Fibroblast of the conjunctiva (primary cell): ENCODE measurements at places on chromosomes 5 and 9.
A peak's percentile ranks its signal among the peaks of the same experiment; 100 is the strongest.

GRCh38 chr9:95316794-95317118, 753 bp downstream of the FANCC start:
- DNase-seq, result peak; percentile 45

- DNase-seq, result peak; percentile 91
Observed at GRCh38 chr9:84371737-84372136, 31.2 kb upstream of the SLC28A3 start.

DNA sequence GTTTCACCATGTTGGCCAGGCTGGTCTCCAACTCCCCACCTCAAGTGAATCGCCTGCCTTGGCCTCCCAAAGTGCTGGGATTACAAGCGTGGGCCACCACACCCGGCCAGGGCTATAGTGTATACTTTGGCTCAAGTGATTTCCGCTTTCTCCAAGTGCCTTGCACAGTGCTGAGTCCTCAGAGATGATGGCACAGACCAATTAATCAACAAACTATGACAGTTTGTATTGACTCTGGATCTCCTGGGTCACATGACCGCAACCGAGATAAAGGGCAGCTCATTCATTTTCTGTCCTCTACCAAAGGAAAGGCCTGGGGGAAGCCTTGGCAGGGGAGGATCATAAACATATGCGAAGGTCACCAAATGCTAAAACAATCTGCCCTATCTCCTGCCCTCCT, 11.4 kb upstream of the LARP1 start:
- DNase-seq, result no peak

DNA sequence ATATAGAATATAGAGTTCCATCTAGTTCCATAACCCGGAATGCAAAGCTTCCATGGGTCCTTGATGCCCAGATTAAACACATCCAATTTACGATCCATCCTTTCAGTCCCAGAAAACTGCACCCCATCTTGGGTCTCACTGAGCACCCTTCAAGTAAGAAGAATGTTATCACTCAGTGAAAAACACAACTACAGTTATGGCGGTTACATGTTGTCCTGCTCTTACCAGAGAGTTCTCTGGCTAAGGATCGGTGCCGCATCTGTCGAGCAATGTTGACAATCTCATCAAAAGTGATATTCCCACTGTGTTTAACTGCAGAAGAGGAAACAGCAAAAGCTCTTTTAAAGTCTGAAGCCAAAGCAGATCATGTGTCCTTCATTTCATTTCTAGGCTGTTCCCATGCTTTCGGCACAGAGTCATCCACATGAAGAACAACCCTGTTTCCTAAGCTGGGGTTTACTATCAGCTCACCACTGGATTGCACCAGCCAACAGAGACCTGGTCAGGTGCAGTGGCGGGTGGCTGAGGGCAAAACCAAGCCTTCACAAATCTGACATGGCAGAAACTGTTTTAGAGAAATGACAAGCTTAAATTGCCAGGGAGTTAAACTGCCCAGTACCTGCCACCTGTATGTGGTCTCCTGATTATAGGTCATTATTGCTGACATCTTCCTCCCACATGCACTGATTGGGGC, 2.9 kb downstream of the RPL12 start:
- no peak for DNase-seq

- no peak for DNase-seq
Observed at GRCh38 chr9:110111868-110112267, 96.1 kb downstream of the C9orf152 start.

DNA sequence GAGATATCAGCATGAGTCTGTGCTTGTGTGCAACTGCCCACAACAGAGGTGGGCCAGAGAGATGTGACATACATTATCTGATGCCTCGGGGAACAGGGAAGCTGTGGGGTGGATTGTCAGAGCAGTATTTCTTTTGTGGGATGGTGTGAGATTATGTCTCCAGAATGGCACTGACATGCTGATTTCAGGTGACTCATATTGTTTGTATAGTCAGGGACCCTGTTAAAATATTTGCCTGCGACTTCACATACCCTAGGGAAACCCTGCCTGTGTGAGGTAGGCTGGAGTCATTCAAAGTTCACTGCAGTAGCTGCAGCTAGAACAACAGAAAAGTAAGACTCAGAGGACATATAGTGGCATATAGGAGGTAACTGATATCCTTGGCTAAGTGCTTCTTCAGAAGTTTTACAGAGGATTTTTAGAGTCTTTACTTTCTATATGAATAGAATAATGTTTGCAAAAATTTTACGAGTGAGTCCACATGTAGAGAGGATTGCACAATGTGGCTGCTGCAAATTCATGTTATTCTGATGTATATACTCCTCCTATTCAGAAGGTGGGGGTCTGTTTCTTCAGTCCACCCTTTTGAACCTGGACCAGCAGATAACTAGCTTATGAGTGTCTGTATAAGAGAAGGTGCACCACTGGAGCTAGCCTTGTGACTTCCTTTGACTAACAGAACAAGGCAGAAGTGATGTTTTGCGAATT, 89.3 kb downstream of the MACIR start:
- DNase-seq, result no peak

DNA sequence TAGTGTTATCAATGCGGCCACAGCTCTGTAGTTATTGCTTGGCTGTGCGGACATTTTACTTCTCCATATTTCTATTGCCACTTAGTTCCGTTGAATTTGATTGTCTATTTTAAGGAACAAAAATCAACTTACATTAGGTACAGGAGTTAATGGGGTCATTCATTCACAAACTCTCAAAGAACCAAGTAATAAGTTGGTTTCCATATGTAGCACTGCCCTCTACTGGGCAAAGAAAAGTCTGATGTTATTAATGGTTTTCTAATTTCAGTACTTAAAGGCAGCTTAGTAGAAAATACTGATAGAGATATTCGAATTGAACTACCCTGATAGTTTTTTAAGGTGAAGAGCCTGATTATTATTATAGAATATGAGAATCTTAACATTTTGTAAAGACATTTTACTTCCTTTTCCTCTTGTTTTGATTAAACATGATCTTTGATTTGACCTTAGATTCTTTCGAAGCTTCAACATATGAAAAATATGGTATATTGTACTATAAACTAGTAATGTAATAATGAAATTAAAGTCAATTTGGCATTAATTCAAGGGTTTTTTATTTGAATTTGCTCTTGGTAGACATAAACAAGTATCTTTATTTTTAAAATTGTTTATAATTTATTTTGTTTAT, 119.5 kb upstream of the CTNND2 start:
- peak; percentile 4 for DNase-seq

GRCh38 chr9:115250621-115251032, 132.7 kb upstream of the TNC start:
- peak; percentile 38 for DNase-seq

DNA sequence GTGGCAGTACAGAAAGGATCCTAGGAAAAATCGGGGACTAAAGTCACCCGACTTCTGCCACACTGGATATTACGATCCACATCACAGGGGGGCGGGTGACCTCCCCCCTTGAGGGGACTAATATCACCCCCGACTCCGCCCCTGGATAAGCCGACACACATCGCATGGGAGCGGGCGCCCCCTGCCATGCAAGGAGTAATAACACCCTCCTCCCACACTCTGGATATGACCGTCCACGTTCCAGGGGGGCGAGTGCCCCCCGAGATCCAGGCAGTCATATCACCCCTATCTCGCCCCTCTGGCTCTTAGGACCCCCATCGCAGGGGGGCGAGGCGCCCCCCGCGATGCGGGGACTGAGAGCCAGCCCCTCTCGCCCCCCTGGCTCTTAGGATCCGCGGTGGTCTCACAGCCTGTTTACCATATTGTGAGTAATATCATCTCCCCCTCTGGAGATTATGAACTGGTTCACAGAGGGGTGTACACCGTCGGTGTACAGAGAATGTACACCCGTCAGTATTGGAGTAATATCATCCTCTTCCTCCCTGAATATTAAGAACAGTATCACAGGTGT, 423.0 kb downstream of the DIRAS2 start:
- DNase-seq, result no peak
